ENCODE measurements at places on chromosomes 1 and 21.

- no peak for DNase-seq
These were observed 25.3 kb downstream of the PADI2 start for GRCh38 chr1:17093822-17094393.

- DNase-seq, result peak; percentile 93
These were observed 109.4 kb downstream of the NAV1 start for GRCh38 chr1:201648066-201648906.

DNA sequence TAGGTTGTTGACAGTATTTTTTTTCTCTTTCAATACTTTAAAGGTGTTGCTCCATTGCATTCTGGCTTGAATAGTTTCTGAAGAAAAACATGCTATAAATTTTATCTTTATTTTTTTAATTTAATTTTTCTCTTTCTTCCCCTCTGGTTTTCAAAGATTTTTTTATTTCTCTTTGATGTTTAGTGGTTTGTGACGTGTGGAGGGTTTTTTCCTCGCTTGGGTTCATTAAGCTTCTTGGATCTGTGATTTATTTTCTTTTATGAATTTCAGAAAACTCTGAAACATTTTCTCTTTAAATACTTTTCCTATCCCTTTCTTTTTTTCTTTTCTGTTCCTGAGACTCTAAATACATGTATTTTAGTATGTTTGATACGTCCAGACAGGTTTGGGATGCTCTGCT lies 9.3 kb downstream of the SLC30A7 start:
- no peak for DNase-seq

DNA sequence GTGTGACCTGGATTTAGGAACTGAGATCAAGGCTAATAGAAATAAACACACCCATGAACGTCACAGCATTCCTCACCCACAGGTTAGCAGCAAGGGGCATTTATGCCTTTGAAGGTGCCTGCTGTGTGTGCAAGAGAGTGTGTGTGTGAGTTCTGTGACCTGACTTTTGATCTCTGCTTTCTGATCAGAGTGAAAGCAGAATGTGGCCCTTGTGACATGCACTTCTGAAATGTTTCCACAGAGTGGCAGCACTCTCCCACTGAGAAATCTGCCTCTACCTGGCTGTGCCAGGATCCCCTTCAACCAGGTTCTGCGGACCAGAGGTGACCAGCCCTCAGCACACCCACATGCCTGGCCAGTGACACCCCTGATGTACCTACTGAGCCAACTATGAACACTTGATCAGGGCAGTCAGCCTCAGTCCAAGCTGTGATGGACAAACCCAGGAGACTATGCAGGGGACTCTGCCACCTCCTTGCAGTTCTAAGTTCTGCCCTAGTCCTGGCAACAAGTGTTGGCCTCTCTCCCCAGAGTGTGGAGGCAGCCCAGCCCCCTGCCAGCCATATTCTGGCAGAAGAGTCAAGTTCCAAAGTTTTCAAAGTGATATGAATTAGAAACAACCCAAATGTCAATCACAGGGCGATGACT lies 41.0 kb downstream of the RXRG start:
- no peak for DNase-seq

GRCh38 chr1:102863704-102864103 lies 244.6 kb downstream of the COL11A1 start:
- no peak for DNase-seq

- no peak for DNase-seq
These were observed 545.2 kb upstream of the CAMK1G start for GRCh38 chr1:209038316-209038715.

DNA sequence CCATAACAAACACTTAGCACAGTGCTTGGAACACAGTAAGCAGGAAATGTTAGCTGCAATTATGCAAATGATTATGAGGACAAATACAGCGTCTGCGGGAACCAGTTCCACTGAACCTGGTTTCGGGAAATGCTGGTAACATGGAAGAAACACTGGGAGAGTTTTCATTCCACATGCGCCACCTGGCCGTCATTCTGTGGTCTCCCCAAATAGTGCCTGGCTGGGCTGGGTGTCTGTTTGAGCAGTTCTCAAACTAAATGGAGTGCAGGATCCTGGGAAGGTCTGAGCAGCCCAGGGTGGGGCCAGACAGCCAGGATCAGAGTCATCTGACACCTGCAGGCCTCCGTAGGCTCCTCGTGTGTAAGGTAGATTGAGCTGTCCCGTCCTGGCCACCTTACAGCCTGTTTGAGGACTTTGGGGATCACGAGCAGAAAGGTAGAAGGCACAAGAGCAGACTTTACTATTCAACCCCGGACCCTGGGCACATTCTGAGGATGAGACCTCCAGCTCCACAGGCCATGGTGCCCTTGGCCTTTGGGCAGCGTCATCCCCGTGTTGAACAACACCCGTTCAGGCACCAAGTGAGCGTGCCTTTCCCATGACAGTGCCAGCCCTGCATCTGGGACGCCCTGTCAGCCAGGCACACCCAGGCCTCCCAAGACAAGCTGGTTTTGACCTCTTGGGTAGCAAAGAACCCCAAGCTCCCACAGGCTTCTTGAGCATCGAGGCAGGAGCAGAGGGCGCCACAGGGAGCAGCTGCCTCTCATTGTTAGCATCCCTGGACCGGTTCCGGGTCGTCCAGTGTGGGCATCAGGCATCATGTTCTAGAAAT lies 101.9 kb downstream of the PRDM2 start:
- no peak for DNase-seq

GRCh38 chr1:76807543-76808260 lies 59.6 kb upstream of the ST6GALNAC5 start:
- DNase-seq, result no peak

DNA sequence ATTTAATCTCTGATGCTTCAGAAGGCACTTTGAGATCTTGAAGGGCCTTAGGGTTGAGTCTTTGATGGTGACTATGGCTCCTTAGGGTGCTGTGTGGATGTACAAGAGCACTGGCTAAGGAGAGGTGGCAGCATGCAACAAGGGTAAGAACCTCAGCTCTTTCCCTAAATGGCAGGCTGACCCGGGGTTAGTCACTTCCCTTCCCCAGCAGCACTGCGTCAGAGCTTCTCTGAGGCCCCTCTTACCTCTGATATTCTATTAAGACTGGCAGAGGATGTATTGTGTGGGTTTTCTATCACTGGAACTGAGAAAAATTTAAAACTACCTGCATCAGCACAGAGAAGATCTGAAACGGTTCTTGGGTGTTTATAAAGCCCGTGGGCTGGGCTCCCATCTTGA lies 11.8 kb downstream of the C1orf116 start:
- no peak for DNase-seq

- no peak for DNase-seq
These were observed 357.0 kb downstream of the TTLL7 start for GRCh38 chr1:83641796-83642443.

DNA sequence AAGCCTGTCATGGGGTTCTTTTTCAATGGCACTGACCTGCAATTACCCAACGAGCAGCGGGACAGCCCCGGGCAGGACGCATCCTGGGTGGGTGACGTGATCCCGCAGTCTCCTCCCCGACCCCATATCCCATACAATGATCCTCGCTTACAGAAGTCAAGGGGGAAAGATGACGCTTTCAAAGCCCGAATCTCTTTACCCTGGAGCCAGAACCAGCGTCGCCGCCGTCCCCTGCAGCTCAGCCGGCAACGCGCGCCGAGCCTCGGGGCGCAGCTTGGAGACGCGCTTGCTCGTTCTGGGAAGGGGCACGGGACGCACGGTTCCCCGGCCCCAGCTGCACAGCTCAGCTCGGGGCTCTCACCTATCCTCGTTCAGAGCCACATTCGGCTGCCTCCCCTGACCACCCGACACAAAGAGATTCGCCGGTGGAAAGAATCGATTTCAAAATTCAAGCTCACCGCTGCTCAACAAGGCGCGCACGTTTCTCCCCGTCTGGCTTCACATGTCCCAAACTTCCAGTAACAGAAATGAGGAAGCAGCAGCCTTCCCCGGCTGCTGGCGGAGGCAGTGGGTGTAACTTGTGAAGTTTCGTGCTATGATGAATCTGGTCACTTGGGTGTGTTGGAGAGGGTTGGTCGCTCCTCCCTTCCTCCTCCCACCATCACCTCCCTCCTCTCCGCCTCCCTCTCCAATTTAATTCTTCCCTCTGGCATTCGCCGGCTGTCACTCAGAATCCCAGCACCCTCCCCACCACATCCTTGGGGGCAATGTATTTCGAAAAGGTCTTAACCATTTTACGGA lies at the start of gene TIAM1:
Gene TIAM1 (minus strand): TSS at position 582 of the 801 bp plus-strand sequence. CDS start 77,289 bp downstream, outside the sequence.
- no peak for DNase-seq

- no peak for DNase-seq
These were observed 801 bp downstream of the TRAF5 start for GRCh38 chr1:211327346-211327921.

DNA sequence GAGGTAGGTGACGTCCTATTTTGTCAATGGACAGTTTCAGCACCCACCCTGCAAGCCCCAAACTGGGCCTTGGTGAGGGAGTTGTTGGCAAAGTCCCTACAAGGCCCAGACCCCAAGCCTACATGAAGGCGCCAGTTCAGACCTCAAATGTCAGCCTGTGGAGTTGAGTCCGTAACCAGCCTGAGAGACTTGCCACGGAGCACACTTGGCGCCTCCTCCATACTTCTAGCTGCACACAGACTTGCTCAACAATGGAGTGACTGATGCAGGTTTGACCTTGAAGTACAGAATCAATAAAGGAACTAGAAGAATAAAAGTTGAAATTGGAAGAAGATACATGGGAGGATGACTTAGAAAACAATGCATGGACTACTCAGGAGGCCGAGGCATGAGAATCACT lies 134.3 kb downstream of the PROX1 start:
- no peak for DNase-seq

DNA sequence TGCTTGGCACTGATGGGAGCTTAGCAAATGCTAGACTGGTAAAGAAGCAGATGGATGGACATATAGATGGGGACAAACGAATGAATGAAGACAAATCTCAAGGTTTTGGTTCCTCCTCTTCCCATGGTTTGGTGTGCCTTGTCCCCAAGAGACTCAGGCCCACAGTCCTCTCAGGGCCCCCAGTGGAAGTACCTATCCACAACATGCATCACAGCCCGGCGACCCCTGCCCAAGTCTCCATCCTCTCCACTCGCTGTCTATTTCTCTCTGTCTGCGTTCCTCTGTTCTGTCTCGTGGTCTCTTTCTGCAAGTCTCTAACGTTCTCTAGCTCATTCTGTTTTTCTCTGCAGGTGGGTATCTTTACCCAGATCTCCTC lies 85.8 kb downstream of the GLIS1 start:
- DNase-seq, result no peak

DNA sequence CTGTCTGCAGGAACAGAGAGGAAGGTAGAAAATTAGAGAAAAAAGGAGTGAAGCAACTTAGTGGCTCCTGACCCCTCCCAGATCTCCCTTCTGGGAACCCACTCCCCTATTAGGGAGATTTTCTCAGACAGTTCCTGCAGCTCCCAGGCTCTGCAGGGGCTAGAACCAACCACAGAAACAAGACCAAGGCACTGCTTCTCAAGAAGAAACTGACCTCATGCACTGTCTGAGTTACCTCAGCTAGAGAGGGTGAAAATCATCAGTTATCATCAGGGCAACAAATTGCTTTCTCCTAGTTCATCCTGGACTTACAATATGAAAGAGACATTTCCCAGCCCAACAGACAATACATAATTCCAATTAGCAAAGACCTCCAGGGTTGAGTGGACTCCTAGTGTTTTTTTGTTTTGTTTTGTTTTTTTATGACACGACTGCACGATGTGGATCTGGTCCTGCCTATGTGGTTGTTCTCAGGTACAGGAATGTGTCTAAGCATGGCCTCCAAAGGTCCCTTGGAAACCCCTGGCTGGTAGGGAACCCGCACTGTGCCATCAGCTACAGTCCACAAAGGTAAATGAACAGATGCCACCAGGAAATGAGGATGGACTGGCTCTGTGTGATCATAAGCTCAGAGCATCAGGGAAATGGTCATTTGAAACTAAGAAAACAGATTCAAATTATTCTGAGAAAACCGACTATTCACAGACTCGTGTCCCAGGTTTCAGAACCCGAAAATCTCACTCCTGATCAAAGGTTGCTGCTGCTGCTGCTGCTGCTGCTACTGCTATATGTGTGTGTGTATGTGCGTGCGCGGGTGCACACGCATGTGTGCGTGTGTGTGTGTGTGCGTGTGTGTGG lies 65.3 kb downstream of the LAMC2 start:
- DNase-seq, result no peak

GRCh38 chr1:67459068-67459467 lies 28.9 kb upstream of the SERBP1 start:
- no peak for DNase-seq

GRCh38 chr1:58136387-58136786 lies 410.1 kb downstream of the OMA1 start:
- DNase-seq, result no peak

DNA sequence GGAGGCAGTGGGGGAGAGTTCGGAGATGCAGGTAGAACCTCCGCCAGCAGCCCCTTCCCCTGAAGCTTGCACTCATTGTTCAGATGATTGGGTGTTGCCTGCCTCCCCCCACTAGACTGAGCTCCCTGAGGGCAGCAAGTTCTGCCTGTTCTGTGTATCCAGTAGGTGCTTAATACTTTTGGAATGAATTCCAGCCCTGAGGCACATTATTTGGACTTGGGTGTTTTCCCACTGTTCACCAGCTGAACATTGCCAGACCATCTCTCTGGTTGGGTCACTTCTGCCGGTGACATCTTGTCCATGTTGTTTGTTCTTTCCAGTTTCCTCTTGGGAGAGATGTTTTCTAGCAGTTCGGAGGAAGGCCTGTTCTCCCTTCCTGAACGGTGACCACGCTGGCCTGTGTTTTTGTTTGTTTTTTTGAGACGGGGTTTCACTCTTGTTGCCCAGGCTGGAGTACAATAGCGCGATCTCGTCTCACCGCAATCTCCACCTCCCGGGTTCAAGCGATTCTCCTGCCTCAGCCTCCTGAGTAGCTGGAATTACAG lies 48.7 kb downstream of the SPSB1 start:
- DNase-seq, result no peak

- no peak for DNase-seq
These were observed 62.5 kb downstream of the SCCPDH start for GRCh38 chr1:246786606-246787238.

- no peak for DNase-seq
These were observed 8.3 kb downstream of the CNR2 start for GRCh38 chr1:23904748-23905357.

DNA sequence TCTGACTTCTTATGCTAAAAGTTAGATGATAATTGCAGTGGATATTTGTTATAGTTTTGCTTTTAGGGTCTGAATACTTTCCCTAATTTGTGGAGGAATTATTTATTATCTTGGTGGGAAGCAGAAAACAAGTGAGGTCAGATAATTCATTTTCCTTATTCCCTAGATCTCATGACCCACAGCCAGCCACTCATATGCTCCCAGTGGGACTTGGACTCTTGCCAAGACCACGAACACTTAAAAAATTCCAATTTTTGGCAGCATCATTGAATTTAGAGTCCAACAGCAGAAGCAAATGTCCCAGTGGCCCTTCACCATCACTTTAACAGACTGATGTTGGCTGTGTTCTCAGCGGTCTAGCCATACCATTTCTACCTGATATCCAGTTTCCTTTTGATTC lies 204.2 kb downstream of the HMCN1 start:
- DNase-seq, result no peak

- DNase-seq, result no peak
These were observed 29.4 kb upstream of the CSF1 start for GRCh38 chr1:109880971-109881894.

- no peak for DNase-seq
These were observed 108.0 kb downstream of the HMGB4 start for GRCh38 chr1:33971913-33972312.

- no peak for DNase-seq
These were observed 172.9 kb upstream of the HOOK1 start for GRCh38 chr1:59641836-59642235.

Data from GOT3 (cell line).